ENCODE measurements at places on chromosomes 1 and 21.

- H3K4me3 ChIP-seq = no peak overlapping the region
- peaks cover 3% of the 10 kb centered on the region for H3K4me1 ChIP-seq
- H3K27ac ChIP-seq = no peak overlapping the region
- H3K36me3 ChIP-seq = no peaks in the 10 kb centered on the region
- no peak for DNase-seq
Measured at GRCh38 chr1:220885971-220886370, 6.7 kb downstream of the HLX start.

DNA sequence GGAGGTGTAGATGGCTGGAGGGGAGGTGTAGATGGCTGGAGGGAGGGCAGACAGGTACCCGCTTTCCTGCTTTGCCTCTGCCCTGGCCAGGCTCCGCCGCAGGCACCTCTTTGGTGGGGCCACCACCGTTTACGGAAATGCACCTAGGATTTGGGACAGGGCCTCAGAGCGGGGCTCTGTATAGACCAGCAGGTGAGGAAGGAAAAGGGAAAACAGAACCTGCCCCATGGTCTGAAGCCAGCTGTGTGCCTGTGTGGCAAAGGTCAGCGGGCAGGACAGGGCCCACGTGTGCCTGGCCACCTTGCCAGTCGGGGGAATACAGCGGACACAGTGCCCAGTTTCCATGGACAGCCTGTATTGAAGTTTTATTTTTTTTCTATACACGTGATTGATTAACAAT is 12.1 kb upstream of the PTTG1IP start:
- no peak overlapping the region for H3K27ac ChIP-seq
- no peaks in the 10 kb centered on the region for H3K4me1 ChIP-seq
- no peaks in the 10 kb centered on the region for H3K36me3 ChIP-seq
- no peak for DNase-seq

DNA sequence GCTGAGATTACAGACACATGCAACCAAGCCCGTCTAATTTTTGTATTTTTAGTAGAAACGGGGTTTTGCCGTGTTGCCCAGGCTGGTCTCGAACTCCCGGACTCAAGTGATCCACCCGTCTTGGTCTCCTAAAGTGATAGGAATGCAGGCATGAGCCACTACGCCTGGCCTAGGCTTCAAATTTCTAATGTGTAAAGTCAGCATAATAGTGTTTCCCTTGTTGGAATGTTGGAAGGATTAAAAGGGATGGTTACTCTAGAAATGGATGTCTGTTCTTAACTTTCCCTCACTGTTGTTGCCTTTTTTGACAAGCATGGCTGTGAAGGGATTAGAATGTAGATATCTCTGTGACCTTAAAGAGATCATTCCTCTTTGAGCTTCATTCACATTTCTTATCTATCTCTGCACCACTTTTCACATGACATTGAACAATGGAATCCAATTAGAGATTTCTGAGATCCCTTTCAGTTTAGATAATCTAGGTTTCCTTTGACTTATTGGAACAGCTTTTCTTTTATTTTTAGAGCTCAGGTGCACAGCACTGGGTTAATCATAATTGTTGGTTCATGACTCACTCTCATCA is 33.7 kb downstream of the NFASC start:
- no peaks in the 10 kb centered on the region for H3K4me1 ChIP-seq
- no peak overlapping the region for H3K27ac ChIP-seq
- H3K27me3 ChIP-seq = no peaks in the 10 kb centered on the region
- no peak for DNase-seq
- H3K36me3 ChIP-seq = no peaks in the 10 kb centered on the region

DNA sequence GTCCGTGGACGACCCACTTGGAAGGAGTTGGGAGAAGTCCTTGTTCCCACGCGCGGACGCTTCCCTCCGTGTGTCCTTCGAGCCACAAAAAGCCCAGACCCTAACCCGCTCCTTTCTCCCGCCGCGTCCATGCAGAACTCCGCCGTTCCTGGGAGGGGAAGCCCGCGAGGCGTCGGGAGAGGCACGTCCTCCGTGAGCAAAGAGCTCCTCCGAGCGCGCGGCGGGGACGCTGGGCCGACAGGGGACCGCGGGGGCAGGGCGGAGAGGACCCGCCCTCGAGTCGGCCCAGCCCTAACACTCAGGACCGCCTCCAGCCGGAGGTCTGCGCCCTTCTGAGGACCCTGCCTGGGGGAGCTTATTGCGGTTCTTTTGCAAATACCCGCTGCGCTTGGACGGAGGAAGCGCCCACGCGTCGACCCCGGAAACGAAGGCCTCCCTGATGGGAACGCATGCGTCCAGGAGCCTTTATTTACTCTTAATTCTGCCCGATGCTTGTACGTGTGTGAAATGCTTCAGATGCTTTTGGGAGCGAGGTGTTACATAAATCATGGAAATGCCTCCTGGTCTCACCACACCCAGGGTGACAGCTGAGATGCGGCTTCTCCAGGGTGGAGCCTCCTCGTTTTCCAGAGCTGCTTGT is 32.4 kb downstream of the PRMT2 start:
- peak overlapping the region; percentile 74 for H3K4me3 ChIP-seq
- peaks cover 7% of the 10 kb centered on the region for H3K36me3 ChIP-seq
- H3K4me1 ChIP-seq = no peaks in the 10 kb centered on the region
- no peaks in the 10 kb centered on the region for H3K27me3 ChIP-seq
- no peak for DNase-seq

DNA sequence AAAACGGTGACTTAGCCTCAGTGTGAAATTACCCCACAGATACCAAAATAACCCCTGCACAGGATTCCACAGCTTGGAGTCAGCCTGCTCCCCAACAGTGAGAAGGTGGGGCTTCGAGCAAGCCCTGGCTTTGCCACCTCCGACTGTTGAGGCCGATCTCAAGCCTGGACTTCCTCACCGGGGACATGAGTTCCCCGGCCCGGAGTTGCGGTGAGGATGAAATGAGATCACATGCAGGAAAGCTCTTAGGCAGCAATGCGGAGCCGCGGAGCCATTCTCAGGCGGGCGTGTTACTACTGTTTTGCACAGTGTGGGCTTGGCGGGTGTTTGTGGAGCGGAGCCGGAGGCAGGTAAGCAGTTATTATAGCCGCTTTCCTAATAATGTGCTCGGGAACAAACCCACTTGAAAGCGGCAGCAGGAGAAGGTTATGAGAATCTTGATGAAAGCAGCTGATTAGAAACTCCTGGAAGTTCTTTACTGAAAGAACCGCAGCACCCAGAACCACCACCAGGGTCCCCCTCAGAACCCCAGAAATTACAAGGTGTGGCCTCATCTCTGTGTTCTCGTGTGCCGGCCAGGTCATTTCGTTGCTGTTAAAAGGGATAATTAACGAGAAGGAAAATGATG is 3.9 kb upstream of the CLSTN1 start:
- H3K27ac ChIP-seq = no peak overlapping the region
- peaks cover 6% of the 10 kb centered on the region for H3K4me1 ChIP-seq
- H3K27me3 ChIP-seq = no peaks in the 10 kb centered on the region
- no peak overlapping the region for H3K4me3 ChIP-seq
- no peak for DNase-seq
- no peaks in the 10 kb centered on the region for H3K36me3 ChIP-seq

GRCh38 chr1:43206600-43207228 is 34.6 kb downstream of the CFAP57 start:
- peak overlapping the region; percentile 68 for H3K27ac ChIP-seq
- no peak overlapping the region for H3K4me3 ChIP-seq
- peak; percentile 35 for DNase-seq

- no peaks in the 10 kb centered on the region for H3K27me3 ChIP-seq
- H3K4me1 ChIP-seq = no peaks in the 10 kb centered on the region
- H3K27ac ChIP-seq = peak within 1 kb of the TSS; percentile 68
- peak within 1 kb of the TSS; percentile 73 for H3K4me3 ChIP-seq
- DNase-seq = peak; percentile 69
Measured at GRCh38 chr1:116667575-116668105, at the start of gene IGSF3. IGSF3 (minus strand) TSS chr1:116667733; CDS start chr1:116666326, 1,407 bp downstream.

DNA sequence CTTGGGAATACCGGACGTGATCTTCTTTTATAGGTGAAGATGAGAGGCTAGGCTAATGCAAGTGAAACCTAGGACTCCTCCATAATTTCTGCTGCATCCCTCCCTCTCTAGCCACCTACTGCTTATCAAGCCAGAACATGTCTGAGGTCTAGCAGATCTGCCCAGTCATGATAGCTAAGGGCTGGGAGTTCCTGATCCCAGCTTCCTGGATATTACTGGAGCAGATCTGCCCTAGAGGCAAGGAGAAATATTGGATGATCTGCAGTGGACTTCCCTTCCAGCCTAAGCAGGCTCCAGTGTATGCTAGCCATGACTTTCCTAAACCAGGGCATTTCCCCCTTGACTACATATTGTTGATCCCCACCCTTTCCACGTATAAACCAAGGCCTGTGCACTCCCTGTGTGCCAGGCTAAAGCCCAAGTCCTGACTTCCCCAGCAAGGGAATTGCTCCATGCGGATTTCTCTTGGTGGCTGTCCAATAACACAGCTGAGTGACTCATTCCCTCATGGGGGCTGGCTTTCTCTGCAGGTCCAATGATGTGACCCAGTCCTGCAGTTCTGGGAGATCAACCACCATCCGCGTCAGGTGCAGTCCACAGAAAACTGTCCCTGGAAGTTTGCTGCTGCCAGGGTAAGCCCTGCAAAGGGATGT is 15.5 kb upstream of the SARS1 start:
- no peaks in the 10 kb centered on the region for H3K36me3 ChIP-seq
- no peaks in the 10 kb centered on the region for H3K4me1 ChIP-seq
- no peaks in the 10 kb centered on the region for H3K27me3 ChIP-seq
- DNase-seq = no peak
- no peak overlapping the region for H3K4me3 ChIP-seq
- H3K27ac ChIP-seq = peak overlapping the region; percentile 70

- no peaks in the 10 kb centered on the region for H3K36me3 ChIP-seq
- H3K4me1 ChIP-seq = no peaks in the 10 kb centered on the region
- no peak for DNase-seq
- H3K27ac ChIP-seq = no peak overlapping the region
- H3K27me3 ChIP-seq = no peaks in the 10 kb centered on the region
- no peak overlapping the region for H3K4me3 ChIP-seq
Measured at GRCh38 chr1:205965036-205965884, 22.0 kb upstream of the SLC26A9 start.

- H3K4me3 ChIP-seq = no peak overlapping the region
- H3K36me3 ChIP-seq = no peaks in the 10 kb centered on the region
- no peaks in the 10 kb centered on the region for H3K27me3 ChIP-seq
- no peak for DNase-seq
Measured at GRCh38 chr21:25179116-25179515, 428.2 kb downstream of the MRPL39 start.

DNA sequence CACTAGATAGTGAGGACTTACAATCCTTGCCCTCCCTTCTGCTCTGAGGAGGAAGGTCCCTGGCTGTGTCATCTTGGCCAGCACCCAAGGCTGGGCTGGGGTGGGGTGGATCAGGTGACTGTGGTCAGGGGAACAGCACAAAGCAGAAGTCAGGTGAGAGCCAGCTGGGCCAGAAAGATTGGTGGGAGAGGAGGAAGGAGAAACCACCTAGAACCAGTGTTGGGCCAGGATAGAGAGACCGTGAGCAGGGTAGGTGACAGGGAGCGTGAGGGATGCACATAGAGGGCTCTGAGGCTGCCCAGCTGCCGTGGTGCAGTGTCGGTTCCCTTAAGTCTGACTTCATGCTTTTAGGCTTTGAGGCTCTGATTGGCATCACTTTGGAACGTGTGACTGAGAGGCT is 22.7 kb downstream of the NCF2 start:
- no peak overlapping the region for H3K4me3 ChIP-seq
- DNase-seq = peak; percentile 35
- H3K27ac ChIP-seq = no peak overlapping the region
- H3K27me3 ChIP-seq = no peaks in the 10 kb centered on the region
- no peaks in the 10 kb centered on the region for H3K4me1 ChIP-seq

- H3K36me3 ChIP-seq = no peaks in the 10 kb centered on the region
- H3K4me1 ChIP-seq = peaks cover 19% of the 10 kb centered on the region
- H3K27me3 ChIP-seq = no peaks in the 10 kb centered on the region
- peak overlapping the region; percentile 96 for H3K27ac ChIP-seq
- peak overlapping the region; percentile 97 for H3K4me3 ChIP-seq
Measured at GRCh38 chr21:31730712-31731055, 1.2 kb downstream of the SCAF4 start.

DNA sequence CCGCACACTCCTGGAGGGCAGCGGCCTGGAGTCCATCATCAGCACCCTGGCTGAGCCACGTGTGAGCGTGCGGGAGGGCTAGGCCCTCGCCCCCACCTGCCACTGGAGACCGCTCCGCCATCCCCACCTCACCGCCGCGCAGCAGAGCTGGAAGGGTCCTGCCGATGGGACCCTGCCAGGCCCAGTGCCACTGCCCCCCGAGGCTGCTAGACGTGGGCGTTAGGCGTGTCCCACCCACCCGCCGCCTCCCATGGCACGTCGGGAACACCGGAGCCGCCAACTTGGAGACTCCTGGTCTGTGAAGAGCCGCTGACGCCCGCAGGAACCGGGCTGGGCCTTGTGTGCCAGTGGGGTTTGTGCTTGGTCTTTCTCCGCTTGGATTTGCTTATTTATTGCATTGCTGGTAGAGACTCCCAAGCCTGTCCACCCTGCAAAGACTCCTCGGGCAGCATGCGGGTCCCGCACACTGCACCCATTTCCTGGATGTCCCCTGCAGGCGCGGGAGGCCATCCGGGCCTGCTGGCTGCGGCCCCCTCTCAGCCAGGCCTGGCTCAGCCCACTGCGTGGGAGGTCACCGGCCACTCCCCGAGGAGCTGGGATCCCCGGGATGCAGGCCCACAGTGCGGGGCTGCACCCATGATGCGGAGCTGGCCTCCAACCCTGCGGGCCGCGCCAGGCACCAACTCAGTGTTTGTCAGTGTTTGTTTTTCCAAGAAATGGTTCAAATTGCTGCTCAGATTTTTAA is 6.0 kb downstream of the LY9 start:
- no peak overlapping the region for H3K4me3 ChIP-seq
- no peaks in the 10 kb centered on the region for H3K36me3 ChIP-seq
- no peaks in the 10 kb centered on the region for H3K4me1 ChIP-seq
- H3K27me3 ChIP-seq = no peaks in the 10 kb centered on the region

DNA sequence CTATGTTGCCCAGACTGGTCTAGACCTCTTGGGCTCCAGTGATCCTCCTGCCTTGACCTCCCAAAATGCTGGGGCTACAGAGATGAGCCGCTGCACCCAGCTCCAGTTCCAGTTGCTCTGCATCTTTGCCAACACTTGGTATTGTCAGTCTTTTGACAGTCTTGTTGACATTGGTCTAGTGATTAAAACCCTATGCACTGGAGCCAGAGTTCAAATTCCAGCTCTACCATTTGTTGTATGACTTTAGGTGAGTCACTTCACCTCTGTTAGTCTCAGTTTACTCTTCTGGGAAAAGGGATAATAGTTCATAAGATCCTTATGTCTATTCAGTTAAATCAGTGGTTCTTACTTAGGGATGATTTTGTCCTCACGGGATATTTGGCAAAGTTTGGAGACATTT is 32.9 kb upstream of the MED18 start:
- no peak overlapping the region for H3K27ac ChIP-seq
- no peaks in the 10 kb centered on the region for H3K36me3 ChIP-seq
- no peaks in the 10 kb centered on the region for H3K4me1 ChIP-seq

GRCh38 chr1:3029481-3029961 is 8.3 kb downstream of the ACTRT2 start:
- DNase-seq = no peak
- H3K4me3 ChIP-seq = no peak overlapping the region
- no peaks in the 10 kb centered on the region for H3K36me3 ChIP-seq
- H3K27ac ChIP-seq = no peak overlapping the region

- peak overlapping the region; percentile 31 for H3K4me3 ChIP-seq
- H3K27ac ChIP-seq = no peak overlapping the region
- H3K27me3 ChIP-seq = peaks cover 4% of the 10 kb centered on the region
- H3K4me1 ChIP-seq = peaks cover 3% of the 10 kb centered on the region
- no peaks in the 10 kb centered on the region for H3K36me3 ChIP-seq
Measured at GRCh38 chr1:905071-905749, 18.5 kb upstream of the SAMD11 start.

- no peaks in the 10 kb centered on the region for H3K4me1 ChIP-seq
- DNase-seq = no peak
- H3K36me3 ChIP-seq = no peaks in the 10 kb centered on the region
- H3K27ac ChIP-seq = no peak overlapping the region
- H3K4me3 ChIP-seq = no peak overlapping the region
Measured at GRCh38 chr1:60978421-60979357, 103.7 kb upstream of the NFIA start.
